Activated CD4-positive, CD25-positive, alpha-beta regulatory T cell (primary cell): ENCODE measurements at places on chromosomes 16 and 17.
A peak's percentile ranks its signal among the peaks of the same experiment; 100 is the strongest.

- DNase-seq: no peak
Observed at GRCh38 chr16:83271970-83272575, 535.7 kb upstream of the HSBP1 start.

DNA sequence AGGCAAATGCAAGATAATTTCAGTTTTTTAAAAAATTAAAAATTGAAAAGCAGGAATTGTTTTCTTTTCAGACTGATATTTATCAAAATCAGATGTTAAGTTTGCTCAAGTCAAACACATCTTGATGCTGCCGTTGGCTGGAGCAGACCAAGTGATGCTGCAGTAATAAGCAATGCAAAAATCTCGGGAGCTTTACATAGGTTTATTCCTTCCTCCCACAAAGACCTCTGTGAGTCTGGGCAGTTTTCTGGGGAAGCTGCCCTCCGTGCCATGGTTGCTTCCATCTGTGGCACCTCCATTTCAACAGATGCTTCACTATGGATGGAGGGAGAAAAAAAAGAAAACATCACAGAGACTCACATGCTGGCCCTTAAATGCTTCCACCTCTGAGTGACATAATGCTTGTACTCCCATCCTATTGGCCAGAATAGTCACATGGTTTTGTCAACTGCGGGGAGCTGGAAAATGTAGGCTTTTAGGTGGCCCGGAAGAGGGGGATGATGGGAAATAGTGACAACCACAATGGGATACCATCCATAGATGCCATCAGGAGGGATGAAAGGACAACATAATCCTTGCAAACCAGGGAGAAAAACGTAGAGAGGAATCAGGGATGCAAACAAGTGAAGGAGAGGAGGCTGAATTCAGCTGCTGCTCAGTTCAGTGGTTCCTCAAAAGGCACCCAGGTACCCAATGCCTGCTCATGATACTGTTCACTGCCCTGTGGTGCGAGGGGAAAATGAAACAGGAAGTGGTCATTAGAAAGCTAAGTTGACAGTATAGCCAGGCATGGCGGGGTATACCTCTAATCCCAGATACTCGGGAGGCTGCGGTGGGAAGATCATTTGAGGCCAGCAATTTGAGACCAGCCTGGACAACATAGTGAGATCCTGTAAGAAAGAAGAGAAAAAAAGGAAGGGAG is 13.5 kb upstream of the ERCC4 start:
- DNase-seq: no peak

GRCh38 chr17:15658296-15658695 is 25.8 kb downstream of the TRIM16 start:
- no peak for DNase-seq

DNA sequence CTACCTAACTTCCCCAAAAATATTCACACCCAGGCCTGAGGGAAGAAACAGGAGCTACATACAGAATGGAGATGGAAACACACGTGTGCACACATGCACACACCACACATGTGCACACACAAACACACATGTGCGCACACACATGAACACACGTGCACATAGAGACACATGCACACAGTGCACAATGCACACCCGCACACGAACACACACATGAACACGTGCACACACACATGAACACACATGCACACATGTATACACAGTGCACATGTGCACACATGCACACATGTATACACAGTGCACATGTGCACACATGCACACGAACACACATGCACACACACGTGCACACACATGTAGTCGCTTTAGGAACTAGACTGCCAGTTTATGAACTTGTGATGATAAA is 18.8 kb downstream of the CA5A start:
- DNase-seq: no peak

DNA sequence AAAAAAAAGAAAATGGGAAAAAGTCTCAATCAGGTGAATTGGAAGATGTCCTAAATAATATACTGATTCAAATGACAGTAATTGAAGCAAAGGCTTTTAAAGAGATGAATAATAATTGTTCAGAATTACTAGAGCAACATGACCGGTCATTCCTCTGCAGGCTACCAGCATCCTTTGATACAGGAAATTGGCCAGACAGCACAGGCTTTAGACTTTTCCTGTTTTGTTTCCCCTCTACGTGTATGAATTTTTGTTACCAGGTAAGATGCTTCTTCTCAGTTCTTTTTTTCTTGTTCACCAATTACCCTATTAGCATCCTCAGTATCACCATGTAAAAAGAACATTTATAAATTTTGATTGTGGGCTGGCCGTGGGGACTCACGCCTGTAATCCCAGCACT is 77.5 kb downstream of the RPGRIP1L start:
- no peak for DNase-seq

GRCh38 chr17:46842835-46843234 is 8.5 kb upstream of the WNT9B start:
- no peak for DNase-seq

DNA sequence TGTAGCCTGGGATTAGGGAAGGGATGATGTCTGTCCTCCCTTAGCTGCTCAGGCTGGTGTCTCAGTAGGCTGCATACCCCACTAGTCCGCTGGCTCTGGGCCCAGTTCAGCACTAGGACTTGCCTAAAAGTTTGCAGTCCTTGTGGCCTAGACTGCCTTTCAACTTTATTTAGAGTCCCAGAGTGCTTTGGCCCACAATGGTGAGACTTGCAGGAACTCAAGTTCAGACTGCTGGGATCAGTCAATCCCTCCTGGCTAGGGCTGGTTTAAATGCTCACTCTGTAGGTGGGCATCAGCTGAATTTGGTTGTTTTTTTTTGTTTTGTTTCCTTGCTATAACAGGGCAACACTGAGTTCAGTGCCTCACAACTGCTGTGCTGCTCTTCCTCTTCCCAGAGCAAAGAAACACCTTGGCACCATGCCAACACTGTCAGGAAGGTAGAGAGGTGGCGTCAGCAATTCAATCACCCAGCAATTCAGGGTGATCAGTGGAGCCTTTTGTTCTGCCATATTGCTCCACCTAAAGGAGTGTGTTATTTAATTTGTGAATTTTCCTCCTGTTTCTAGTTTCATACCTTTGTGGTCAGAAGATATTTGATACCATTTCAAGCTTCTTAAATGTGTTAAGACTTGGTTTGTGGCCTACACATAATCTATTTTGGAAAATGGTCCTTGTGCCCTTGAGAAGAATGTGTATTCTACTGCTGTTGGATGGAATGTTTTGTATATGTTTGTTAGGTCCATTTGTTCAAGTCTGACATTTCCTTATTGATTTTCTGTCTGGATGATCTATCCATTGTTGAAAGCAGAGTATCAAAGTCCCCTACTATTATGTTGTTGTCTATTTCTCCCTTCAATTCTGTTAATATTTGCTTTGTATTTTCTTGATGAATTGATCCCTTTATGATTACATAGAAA is 284.0 kb upstream of the PMFBP1 start:
- no peak for DNase-seq

DNA sequence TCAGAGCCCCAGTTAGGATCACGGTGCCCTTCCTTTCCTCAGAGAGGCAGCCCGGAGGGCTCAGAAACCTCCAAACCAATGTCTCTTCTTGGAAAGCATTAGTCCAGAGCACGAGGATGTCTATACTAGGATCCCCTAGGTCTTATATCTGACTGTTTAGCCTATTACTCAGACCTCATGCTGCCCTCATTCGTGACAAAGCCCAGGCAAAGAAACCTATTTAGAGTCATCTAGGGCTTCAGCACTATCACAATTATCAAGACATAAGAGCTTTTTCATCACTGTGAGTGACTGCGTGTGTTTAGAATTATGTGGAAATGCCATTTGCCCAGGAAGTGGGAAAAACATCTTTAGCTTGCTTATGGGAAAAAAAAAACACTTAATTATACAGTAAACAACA is 159.8 kb upstream of the NOL11 start:
- no peak for DNase-seq

DNA sequence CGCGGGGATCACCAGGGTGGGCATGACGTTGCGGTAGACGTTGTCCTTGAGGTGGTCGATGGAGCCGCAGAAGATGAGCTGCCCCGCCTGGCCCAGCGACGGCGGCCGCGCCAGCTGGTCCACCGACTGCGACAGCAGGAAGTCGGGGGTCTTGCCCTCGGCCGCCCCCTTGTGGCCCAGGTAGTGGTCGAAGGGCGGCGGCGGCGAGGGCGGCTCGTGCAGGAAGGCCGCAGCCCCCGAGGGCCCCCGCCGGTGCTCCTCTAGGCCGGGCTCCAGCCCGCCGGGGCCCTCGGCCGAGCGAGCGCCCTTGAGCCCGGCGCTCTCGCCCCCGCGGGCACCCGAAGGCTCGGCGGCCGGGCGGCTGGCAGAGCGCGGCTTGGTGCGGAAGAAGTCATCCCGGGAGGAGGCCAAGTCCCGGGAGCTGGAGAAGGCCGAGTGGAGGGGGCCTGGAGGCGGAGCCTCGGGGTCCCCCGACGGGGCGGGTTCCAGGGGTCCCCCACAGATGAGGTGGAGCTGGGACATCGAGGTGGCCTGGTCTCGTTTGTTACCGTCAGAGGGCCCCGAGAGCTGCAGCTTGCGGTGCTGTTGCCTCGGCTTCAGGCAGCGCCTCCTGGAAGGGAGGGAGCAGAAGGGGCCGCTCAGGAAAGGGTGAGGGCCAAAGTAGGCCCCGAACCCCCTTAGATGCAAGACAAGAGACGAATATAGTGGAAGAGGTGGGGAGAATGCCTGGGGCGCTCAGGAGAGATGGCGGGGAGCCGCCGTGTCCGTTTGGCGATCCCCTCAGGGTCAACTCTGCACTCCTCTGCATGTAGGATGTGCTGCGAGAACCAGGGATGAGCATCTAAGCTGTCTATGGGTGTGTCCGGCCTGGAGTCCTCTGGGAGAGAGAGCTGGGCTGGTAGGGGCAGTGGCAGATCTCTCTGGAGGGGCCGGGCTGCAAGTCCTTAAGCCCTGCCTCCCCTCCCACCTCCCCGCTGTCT is 8.8 kb downstream of the FAM171A2 start:
- peak; percentile 53 for DNase-seq

GRCh38 chr16:19375561-19376158 is 42.0 kb upstream of the TMC5 start:
- no peak for DNase-seq

- no peak for DNase-seq
Observed at GRCh38 chr16:68503334-68503733, 35.8 kb upstream of the ZFP90 start.

DNA sequence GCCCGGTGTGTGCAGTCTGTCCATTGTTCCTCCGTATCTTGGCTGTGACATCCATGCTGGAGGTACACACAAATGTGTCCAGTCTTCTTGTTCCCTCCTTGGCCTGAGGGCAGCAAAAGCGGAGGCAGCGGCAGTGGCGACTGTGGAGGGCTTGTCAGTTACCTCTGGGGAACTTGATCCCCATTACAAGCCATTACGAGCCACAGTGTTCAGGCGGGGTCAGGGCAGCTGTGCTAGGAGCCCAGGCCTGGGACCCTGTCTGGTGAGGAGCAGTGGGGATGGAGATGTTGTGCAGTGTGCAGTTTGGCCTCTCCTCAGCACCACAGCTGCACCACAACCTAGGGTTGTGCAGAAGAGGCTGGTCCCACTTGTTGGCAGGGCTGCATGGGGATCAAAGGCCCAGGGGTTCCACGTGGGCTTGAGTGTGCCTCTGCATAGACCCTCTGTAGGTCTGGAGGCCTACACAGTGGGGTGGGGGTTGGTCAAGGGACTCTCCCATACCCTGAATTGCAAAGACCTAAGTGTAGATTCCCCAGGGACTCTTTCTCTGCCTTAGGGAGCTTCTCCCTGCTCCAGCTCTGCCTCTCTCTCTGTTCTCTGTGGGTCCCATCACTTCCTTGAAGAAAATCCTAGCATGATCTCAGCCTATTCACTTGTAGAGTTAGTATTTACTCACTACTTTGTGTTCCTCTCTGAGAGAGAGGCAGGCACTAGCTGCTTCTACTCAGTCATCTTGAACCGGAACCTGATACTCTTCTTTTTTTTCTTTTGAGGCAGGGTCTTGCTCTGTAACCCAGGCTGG is 58.8 kb downstream of the SLFN11 start:
- no peak for DNase-seq

DNA sequence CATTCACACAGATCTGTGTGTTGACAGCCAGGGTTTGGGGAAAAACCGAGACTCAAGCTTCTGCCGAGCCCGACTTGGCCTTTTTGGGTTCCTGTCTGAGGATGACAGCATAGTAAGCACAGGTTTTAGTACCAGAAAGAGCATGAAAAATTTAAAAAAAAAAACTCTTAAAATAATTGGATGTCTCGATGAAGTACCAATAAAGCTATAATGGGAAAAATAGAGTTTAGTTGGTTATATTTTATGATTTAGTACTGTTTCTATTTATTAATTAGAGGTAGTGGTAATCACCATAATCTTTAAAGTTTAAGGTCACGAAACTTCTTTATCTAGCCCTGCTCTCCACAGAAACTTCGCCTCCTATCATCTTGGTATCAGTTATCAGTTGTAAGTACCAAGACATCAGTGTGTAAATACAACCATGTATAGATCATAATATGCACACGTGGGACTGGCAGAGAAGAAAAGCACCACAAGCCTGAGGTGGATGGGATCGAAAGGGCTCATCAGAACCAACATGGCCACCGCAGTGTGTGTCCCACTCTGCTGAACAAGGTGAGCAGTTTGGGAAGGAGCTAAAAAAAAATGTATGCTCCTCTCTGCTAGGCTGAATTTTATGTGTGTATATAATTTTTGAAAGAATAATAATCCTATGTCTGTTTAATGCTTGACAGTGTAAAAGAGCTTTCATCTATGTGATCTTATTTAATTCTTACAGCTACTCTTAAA is 14.4 kb upstream of the EEF2K start:
- no peak for DNase-seq

- DNase-seq: no peak
Observed at GRCh38 chr16:52832771-52833170, 219.9 kb downstream of the CHD9NB start.

DNA sequence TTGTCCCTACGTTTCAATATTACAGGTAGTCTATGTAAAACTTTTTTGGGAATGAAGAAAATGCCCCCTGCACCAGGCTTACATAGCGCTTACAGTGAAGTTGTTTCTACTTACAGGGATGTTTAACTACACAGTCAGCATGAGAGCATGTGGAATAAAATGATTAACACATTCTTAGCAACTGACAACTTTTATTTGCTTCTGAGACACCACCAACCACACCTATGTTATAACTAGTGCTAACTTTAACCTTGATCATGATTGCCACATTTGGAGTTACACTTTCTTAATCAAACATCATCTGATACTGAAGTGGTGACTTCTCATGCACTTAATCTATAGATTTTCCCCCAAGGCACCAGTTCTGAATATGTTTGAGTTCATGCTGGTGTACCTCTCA is 20.3 kb upstream of the ZNF267 start:
- no peak for DNase-seq
